ENCODE measurements at places on chromosomes 16 and 17.

DNA sequence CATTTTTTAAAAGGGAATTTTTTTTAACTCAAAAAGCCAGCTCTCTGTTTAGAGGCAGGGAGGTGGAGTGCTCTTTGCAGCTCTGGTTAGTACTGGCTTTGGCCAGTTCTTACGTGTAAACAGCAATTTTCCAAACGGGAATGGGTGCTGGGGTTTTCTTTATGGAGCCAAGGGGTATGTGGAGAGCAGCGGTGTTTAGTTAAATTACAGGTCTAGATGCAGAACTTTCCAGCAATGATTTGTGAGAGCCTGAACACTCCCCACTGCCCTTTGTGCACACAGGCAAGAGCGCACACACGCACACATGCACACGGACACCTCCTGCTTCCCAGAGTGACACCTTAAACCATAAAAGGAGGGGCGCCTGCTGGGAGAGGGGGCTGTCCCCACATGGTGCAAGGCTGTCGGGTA lies 140.2 kb downstream of the MSI2 start:
- DNase-seq: no peak
- no peaks in the 10 kb centered on the region for H3K27me3 ChIP-seq
- no peak overlapping the region for H3K27ac ChIP-seq
- H3K4me3 ChIP-seq: no peak overlapping the region

DNA sequence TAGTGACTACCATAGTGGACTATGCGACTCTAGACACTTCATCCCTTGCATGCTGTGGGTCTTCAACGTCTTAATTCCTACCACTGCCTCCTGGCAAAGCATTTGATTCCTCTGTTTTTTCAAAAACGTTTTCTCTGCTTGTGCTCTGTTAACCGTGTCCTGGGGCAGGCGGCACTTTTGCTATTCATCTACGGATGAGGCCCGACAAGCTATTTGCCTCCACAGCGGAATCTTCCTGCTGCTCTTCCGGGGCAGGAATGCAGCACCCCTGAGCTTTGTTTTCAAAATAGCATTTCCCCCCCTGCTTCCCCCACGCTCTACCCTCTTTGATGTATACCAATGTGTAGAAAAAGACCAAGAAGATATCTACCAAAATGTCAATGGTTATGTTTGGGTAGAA lies 39.8 kb upstream of the METTL16 start:
- no peak overlapping the region for H3K4me3 ChIP-seq
- peaks cover 1% of the 10 kb centered on the region for H3K27me3 ChIP-seq
- no peak overlapping the region for H3K27ac ChIP-seq
- H3K36me3 ChIP-seq: no peaks in the 10 kb centered on the region

DNA sequence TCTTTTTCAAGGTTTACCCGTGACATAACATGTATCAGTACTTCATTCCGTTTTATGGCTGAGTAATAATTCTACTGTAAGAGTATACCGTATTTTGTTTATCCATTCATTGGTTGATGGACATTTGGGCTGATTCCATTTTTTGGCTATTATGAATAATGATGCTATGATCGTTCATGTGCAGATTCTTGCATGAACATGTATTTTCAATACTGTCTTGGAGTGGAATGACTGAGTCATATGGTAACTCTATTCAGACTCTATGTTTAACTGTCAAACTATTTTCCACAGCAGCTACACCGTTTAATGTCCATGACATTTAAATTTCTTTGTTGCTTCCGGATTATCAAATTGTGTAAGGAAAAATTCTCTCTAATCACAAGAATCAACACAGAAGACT lies 17.9 kb downstream of the BFAR start:
- H3K27me3 ChIP-seq: no peaks in the 10 kb centered on the region
- peaks cover 11% of the 10 kb centered on the region for H3K4me1 ChIP-seq
- H3K27ac ChIP-seq: peak overlapping the region; percentile 69
- H3K36me3 ChIP-seq: peaks cover 38% of the 10 kb centered on the region

- H3K27ac ChIP-seq: no peak overlapping the region
- H3K36me3 ChIP-seq: no peaks in the 10 kb centered on the region
- H3K27me3 ChIP-seq: no peaks in the 10 kb centered on the region
- H3K4me3 ChIP-seq: no peak overlapping the region
Observed at GRCh38 chr16:10169904-10170410, 12.3 kb downstream of the GRIN2A start.

DNA sequence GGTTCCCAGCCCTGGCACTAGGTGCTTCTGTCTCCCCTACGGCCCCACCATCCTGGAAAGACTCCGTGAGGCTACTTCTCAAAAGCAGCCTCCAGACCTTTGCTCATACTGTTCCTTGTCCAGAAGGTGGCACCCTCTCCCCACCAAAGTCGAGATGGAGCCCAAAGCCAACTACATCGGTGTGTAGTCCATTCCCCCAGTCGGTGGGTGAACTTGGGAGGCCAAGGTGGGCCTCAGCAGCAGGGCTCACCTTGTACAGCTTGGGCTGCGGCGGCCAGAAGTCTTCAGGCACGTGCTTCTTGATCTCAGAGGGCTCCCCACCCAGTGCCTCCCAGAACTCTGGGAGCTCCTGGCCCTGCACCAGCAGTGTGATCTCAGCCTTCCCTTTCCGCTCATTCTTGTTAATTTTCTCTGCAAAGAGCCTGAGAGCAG lies 10.2 kb downstream of the FLII start:
- H3K27ac ChIP-seq: peak overlapping the region; percentile 16
- H3K4me3 ChIP-seq: no peak overlapping the region
- no peaks in the 10 kb centered on the region for H3K4me1 ChIP-seq
- peaks cover 24% of the 10 kb centered on the region for H3K36me3 ChIP-seq
- peak; percentile 75 for DNase-seq
- no peaks in the 10 kb centered on the region for H3K27me3 ChIP-seq

DNA sequence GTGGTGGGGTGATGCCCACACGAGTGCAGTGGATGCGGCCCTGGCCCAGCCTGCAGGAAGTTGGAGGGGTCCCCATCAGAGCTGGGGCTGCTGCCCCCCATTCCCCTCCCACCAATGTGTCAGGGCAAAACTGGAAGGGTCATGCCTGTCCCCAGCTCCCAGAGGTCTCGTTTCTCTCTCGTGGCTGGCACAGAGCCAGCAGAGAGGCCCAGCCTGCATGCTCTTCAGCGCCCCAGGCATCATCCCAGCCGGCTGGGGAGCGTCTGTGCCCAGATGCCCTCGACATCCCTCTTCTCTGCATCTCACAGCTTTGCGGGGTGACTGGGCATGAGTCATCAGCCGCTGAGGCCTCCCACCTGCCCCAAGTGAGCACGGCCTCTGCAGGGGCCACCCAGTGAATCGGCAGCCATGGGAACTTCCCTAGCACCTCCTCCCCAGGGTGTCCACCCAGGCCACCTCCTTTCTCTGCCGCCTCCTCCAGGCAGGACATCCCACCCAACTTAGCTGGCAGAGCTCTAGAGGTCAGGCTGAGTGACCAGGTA lies 9.8 kb upstream of the CSNK1D start:
- H3K27ac ChIP-seq: peak overlapping the region; percentile 52
- no peak overlapping the region for H3K4me3 ChIP-seq
- H3K36me3 ChIP-seq: no peaks in the 10 kb centered on the region
- H3K4me1 ChIP-seq: peaks cover 23% of the 10 kb centered on the region
- H3K27me3 ChIP-seq: no peaks in the 10 kb centered on the region

DNA sequence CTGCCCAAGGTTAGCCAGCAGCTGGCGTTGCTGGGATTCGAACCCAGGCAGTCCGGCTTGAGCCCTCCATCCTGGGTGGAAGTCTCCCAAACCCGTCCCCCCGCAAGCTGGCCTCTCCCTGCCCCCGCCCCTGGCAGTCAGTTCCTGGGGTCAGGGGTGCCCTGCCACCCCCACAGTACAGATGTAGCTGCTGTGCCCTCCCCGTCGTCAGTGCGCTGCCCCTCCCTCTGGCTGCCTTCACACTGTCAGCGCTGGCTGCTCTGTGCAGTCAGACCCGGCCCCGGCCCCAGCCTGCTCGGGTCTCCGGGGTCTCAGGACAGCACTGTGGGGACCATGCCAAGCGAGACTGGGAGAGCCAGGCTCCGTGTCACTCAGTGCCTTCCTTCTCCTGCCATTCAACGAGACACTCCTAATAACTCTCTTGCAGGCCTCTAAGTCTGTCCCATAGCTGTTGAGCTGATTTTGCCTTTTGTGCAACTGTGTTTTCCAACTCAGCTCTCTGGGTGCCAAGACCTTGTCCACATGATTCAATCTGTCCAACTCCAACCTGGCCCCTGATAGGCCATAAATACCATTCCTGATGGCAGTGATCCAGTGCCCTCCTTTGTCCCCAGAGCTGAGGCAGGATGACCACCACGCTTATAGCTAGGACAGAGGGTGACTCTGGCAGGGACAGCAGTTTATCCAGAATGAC lies 55.5 kb upstream of the IL34 start:
- DNase-seq: no peak
- no peaks in the 10 kb centered on the region for H3K36me3 ChIP-seq
- no peak overlapping the region for H3K27ac ChIP-seq
- H3K4me1 ChIP-seq: no peaks in the 10 kb centered on the region

DNA sequence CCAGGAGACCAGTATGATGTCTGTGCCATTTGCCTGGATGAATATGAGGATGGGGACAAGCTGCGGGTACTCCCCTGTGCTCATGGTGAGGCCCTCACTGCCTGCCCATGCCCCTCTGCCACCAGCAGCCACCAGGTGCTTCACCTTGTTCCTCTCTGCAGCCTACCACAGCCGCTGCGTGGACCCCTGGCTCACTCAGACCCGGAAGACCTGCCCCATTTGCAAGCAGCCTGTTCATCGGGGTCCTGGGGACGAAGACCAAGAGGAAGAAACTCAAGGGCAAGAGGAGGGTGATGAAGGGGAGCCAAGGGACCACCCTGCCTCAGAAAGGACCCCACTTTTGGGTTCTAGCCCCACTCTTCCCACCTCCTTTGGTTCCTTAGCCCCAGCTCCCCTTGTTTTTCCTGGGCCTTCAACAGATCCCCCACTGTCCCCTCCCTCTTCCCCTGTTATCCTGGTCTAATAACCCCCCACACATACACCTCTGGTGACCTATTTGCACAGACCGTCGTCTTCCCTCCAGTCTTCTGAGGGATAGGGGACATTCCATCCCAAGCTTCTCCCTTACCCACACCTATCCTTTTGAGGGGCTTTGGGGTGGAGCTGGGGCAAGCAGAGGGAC lies 3.7 kb downstream of the PFN1 start:
- no peaks in the 10 kb centered on the region for H3K27me3 ChIP-seq
- H3K4me3 ChIP-seq: peak overlapping the region; percentile 97
- H3K4me1 ChIP-seq: peaks cover 45% of the 10 kb centered on the region
- peak; percentile 64 for DNase-seq
- peak overlapping the region; percentile 99 for H3K27ac ChIP-seq

Measured in activated CD8-positive, alpha-beta T cell treated with anti-CD3 and anti-CD28 coated beads for 36 hours (primary cell).